ENCODE measurements at places on chromosomes 16 and 17. TPM values are rescaled to one million over a fixed set of nuclear protein-coding genes. Genes with fewer than 3 reads are reported as not detected.
A peak's percentile ranks its signal among the peaks of the same experiment; 100 is the strongest.

Gene OTOA
- 1.3 TPM for total RNA-seq

Gene TMED6
- total RNA-seq = not detected

Gene PRPSAP1
- total RNA-seq = 66.8 TPM

Gene NPTX1
- total RNA-seq = 0.21 TPM

Gene CCL17
- total RNA-seq = not detected

DNA sequence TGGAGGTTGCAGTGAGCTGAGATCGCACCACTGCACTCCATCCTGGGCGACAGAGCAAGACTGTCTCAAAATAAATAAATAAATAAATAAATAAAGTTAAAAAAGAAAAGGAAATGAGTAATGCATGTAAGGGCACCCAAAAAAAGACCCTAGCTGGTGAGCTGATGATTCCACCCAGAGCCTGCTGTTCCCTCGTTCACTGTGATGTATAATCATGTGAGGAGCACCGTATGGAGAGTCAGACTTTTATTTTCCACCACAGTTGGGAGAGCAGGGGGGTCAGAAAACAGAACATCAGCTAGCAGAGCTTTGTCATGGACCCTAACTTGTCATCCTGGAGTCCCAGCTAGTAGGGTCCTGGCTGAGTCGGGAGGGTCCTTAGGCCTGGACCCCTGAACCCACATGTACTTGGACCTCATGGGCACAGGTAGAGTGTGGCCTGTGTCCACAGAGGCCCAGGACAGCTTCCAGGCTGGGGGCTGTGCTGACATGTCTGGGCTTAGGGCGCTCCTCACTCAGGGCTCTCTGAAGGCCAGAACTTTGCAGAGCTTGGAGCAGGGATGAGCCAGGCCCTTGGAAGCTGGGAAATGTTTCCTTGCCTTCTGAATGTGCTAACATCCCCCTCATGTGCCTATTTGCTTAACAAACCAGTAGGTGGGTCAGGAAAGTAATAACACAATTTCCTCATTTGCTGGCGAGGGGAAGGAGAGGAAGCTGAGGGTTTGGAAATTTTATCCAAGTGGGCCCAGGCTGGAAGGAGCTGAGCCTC is 18.8 kb upstream of the LASP1NB start:
- no peak for DNase-seq
- H3K4me3 ChIP-seq = no peak overlapping the region
- peak overlapping the region; percentile 57 for H3K27ac ChIP-seq
- H3K36me3 ChIP-seq = no peaks in the 10 kb centered on the region

GRCh38 chr16:55273959-55274358 is 50.0 kb upstream of the IRX6 start:
- no peaks in the 10 kb centered on the region for H3K4me1 ChIP-seq
- H3K36me3 ChIP-seq = no peaks in the 10 kb centered on the region
- no peak overlapping the region for H3K27ac ChIP-seq
- H3K4me3 ChIP-seq = no peak overlapping the region

- peak overlapping the region; percentile 51 for H3K4me3 ChIP-seq
- peak overlapping the region; percentile 86 for H3K27ac ChIP-seq
- no peaks in the 10 kb centered on the region for H3K27me3 ChIP-seq
- peak; percentile 75 for DNase-seq
Observed at GRCh38 chr17:40322358-40323315, 13.7 kb downstream of the RARA start.

- no peaks in the 10 kb centered on the region for H3K4me1 ChIP-seq
- H3K4me3 ChIP-seq = no peak overlapping the region
- no peaks in the 10 kb centered on the region for H3K27me3 ChIP-seq
- H3K36me3 ChIP-seq = no peaks in the 10 kb centered on the region
- DNase-seq = no peak
Observed at GRCh38 chr17:34820248-34820801, 140.9 kb downstream of the CCT6B start.

- H3K27ac ChIP-seq = no peak overlapping the region
- H3K27me3 ChIP-seq = no peaks in the 10 kb centered on the region
- no peaks in the 10 kb centered on the region for H3K36me3 ChIP-seq
Observed at GRCh38 chr17:68435876-68436842, 21.1 kb downstream of the WIPI1 start.

GRCh38 chr16:69822174-69822935 is 60.2 kb downstream of the WWP2 start:
- no peak overlapping the region for H3K27ac ChIP-seq
- DNase-seq = no peak
- H3K36me3 ChIP-seq = no peaks in the 10 kb centered on the region
- no peak overlapping the region for H3K4me3 ChIP-seq
- H3K4me1 ChIP-seq = no peaks in the 10 kb centered on the region
- no peaks in the 10 kb centered on the region for H3K27me3 ChIP-seq

DNA sequence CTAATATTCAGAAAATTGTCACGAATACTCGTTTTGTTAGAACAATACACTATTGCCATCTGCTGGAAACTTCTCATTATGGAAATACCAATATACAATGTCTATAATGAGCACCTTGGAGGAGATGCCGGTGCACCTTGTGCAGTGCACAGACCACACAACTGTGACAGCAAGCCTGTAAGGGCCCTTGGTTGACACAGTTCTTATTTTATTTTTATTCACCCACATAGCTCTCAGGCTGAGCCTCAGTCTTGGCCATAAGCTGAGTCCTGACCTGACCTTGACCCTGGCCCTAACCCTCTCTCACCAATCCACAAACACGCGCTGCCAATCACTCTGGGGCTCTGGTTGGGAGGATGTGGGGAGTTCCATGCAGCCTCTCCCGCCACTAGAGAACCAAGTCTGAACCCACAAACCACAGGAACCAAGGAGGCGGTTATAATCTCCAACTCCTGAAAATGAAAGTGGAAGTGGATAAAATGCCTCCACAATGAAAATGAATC is 7.6 kb downstream of the AIPL1 start:
- H3K27ac ChIP-seq = no peak overlapping the region
- no peak overlapping the region for H3K4me3 ChIP-seq
- no peak for DNase-seq
- no peaks in the 10 kb centered on the region for H3K27me3 ChIP-seq
- no peaks in the 10 kb centered on the region for H3K36me3 ChIP-seq
- H3K4me1 ChIP-seq = peaks cover 10% of the 10 kb centered on the region

DNA sequence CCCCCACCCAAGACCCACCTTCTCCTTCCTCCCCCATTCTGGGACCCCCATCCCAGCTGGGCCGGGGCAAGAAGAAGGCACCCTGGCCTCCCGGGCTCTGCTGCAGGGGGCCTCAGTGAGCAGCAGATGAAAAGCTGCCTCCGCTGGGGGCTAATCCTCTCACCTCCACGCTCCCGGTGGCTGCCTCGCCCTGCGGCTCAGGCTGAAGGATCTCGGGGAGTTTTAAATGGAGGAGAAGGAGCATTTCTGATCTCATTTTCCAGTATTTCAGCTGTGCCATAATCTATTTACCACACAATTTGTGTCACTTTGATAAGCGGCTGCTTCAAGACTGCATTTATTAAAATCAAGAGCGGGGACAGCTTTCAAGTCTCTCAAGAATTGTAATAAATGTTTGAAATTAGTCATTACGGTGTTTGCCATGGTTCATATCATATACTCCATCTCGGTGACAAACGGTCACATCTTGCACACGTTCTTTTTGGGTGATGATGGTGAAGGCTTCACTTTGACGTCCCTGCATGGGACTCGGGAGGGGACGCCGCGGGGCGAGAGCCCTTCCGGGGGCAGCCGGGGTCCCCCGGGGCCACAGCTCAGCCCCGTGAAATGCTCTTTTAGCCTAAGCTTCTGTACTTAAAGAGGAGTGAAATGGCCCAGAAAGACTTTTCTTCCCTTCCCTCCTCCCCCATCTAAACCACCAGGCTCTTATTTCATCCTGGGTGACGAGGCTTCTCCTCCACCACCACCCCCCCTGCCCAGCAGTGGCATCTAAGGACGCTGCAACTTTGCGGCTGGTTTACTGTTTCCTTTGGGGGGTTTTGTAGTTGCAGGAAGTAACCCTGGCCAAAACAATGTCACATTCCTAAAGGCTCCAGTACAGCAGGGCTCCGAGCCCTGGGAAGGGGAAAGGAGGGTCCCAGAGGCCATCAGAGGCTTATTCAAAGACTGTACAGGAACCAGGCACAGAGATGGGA is 313.1 kb upstream of the TNRC6C start:
- no peak overlapping the region for H3K4me3 ChIP-seq
- no peaks in the 10 kb centered on the region for H3K36me3 ChIP-seq
- H3K27me3 ChIP-seq = peaks cover 6% of the 10 kb centered on the region
- H3K4me1 ChIP-seq = peaks cover 6% of the 10 kb centered on the region
- H3K27ac ChIP-seq = no peak overlapping the region

GRCh38 chr16:87464691-87465300 is 28.0 kb downstream of the ZCCHC14 start:
- DNase-seq = peak; percentile 81
- H3K36me3 ChIP-seq = no peaks in the 10 kb centered on the region
- H3K4me1 ChIP-seq = peaks cover 43% of the 10 kb centered on the region
- peak overlapping the region; percentile 6 for H3K4me3 ChIP-seq
- peak overlapping the region; percentile 94 for H3K27ac ChIP-seq

DNA sequence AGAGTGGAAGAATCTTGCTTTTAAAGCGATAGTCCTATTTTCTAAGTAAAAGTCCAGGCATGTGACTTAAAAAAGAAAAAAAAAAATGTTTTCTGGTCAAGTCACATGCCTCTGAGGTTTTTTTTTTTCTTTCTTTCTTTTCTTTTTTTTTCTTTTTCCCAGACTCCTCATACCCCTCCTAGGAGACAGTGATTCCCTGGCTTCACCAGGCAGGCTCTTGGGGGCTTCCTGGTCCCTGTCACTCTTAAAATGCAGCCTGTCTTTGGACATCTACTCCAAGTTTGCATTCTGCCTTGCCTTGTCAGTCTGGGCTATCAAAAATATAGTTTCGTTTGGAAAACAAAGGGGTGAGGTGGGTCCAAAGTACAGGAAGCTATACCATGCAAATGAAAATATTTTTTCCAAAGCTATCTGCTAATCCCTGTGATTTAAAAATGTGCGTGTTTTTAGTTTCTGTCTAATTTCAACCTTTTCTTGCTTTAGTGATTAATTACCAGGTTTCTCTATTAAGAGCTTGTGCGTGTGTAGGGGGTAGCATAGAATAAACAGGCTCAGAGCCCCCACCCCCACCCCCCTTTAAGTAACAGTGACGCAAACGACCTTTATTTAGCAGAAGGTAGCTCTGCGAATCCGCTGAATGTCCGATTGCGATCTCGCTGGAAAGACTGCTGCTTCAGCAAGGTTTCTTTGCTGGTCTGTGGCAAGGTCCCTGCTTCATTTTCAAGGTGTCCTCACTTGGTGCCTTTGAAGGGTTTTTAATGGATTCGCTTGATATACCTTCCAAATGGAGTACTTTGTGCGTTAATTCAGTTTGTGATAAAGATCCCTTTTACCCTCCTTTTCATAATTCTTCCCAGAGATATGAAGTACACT is 510.2 kb downstream of the WWOX start:
- peaks cover 5% of the 10 kb centered on the region for H3K4me1 ChIP-seq
- no peak for DNase-seq
- H3K27ac ChIP-seq = no peak overlapping the region
- no peak overlapping the region for H3K4me3 ChIP-seq

DNA sequence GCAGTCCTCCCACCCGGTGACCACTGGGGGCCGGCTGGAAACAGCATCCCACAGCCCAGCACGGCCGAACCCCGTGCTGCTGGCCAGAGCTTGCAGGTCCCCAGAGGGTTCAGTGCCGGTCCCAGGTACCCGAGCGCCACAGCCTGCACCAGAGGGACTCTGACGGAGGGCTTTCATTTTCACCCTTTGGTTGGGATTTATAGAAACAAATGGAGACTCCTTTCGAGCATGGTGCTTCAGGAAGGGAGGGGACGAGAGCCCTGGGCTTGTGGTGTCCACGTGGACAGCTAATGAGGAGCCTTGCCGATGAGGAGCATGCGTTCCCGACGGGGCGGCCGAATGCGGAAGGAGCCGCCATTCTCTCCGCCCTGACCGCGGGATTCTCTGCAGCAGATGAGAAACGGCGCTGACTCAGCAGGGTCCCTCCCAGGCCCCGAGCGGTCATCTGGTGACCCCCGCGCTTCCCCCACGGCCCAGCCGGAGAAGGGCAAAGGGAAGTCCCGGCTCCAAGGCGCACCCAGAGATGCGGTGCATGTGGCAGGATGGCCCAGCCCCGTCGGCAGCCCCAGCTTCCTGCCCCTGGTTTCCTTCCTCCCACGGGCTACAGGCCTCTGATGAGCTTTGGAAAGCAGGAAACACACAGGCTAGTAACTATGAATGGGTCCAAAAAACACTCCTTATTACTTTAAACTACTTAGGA is 9.8 kb downstream of the SLC38A10 start:
- H3K27ac ChIP-seq = peak overlapping the region; percentile 59
- H3K36me3 ChIP-seq = peaks cover 71% of the 10 kb centered on the region
- peak overlapping the region; percentile 24 for H3K4me3 ChIP-seq
- peaks cover 34% of the 10 kb centered on the region for H3K4me1 ChIP-seq
- no peaks in the 10 kb centered on the region for H3K27me3 ChIP-seq
- peak; percentile 59 for DNase-seq

GRCh38 chr16:22267764-22268163 is 29.4 kb upstream of the POLR3E start:
- no peaks in the 10 kb centered on the region for H3K27me3 ChIP-seq
- no peak overlapping the region for H3K4me3 ChIP-seq
- H3K36me3 ChIP-seq = no peaks in the 10 kb centered on the region
- no peak overlapping the region for H3K27ac ChIP-seq

All from tibial nerve (tissue), 4 donors.